ENCODE measurements at places on chromosomes 4 and X.

DNA sequence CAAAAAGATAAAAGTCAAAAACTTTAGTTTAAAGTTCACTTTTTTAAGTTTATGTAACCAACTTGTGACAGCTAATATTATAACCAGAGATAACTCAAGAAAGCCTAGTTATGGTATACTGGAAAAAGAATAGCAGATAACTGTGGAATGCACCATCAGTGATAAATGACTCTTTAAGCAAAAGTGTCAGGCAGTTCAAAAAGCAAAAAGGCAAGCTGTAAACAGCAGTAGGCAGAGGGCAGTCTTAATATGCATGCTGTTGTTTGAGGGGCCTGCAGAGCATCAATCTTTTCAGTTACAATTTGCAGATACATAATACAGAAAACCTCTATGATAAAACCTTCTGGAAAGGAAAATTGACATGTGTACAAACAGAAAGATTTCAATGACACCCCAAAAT, 81.8 kb upstream of the JADE1 start:
- no peak for DNase-seq

DNA sequence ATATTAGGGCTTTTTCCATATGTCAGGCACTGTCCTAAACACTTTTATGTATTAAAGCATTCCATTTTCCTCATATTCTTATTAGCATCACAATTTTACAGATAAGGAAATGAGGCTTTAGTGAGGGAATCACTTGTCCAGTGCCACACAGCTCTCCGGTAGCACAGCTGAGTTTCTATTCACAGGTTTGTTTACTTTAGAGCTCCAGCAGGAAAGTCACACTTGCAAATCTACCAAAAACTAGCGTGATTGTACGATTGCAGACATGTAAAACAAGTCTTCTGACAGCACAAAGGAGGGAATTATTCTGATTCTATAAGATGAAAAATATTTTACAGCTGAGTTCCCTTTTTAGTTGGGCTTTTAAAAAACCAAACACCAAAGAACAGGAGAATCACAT, 472.1 kb downstream of the TMA16 start:
- DNase-seq: peak; percentile 5

DNA sequence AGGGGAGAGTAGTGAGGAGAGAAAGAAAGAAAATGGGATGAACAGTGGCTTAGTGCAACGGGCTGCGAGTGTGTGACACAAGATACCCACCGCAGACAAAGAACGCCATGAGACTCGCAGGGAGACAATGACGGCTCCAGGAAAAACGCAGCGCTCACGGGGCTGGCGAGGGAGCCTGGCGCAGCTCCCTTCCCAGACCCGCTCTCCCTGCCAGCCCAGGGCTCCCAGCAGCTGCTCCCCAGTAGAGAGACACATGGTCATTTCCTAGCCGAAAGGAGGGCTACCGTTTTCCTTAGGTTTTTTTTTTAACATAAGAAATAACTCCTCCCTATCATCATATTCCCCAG, 149.5 kb downstream of the MAML3 start:
- no peak for DNase-seq

- peak; percentile 30 for DNase-seq
Measured at GRCh38 chrX:145393702-145394235, 146.5 kb downstream of the SPANXN1 start.

DNA sequence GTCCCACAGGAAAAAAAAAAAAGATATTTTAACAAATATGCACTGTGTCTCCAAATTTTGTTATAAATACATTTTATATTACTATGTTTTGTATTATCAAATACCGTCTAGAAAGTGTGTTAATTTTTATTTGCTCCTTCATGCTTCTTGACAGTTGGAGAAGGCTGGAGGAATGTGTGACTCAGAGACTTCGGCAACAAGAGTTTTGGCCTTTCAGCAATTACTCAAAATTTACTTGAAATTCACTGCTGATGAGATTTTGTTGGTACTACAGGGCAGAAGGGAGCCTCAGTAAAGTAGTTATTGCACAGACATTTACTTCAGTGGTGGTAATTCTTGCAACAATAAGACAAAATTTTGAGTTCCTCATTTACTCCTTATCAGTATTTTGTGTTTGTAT, 2164.0 kb downstream of the PCDH7 start:
- no peak for DNase-seq
